ENCODE measurements at places on chromosomes 4 and X.
A peak's percentile ranks its signal among the peaks of the same experiment; 100 is the strongest.

- no peak for DNase-seq
These were observed 953.9 kb upstream of the PCDH10 start for GRCh38 chr4:132195176-132195575.

DNA sequence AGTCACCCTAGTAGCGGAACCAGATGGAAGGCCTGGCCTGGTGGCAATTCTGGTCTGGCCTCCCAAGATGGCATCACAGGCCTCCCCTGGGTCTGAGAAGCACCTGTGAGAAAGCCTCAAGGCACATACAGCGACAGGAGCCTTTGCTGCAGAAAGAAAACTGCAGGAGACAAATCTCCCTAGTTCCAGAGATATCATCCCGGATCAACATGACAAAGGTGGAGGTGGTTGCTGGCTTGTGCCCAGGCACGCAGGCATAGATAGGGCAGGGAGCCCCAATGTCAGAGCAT is 93.6 kb downstream of the BCOR start:
- no peak for DNase-seq

DNA sequence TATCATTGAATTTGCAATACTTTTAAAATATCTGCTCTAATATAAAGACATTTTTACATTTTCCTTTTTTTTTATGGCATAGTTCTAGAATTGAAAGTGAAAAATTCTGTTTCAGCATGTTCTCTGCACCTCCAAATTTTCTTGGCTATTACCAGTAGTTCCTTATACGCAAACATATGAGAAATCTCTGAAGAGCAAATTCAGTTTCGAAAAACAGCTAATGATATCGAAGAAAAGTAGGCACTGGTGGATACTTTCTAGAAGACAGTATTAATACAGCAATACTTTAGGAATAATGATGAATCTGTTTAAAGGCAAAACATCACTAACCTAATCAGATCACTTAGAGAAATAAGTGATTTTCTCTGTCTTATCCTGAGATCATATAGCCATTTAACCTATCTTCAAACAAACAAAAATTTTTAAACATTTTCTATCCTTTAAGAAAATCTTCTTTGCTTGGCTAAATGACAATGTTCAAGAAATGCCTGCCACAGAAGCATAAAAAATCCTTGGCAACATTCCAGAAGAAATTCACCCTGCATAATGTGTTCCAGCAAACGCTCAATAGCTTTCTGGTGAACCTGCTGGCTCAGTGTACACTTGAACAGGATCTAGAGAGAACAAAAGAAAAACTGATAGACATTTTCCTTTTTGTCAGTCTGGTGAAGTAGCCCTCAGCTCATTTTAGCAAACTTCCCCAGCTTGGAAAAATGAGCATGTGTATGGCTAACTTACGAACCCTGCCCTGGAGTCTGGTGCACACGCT is 51.2 kb upstream of the KLF3 start:
- DNase-seq: no peak

- no peak for DNase-seq
These were observed 29.6 kb downstream of the SMARCAD1 start for GRCh38 chr4:94237271-94237670.

GRCh38 chrX:39431893-39432292 is 630.6 kb downstream of the MID1IP1 start:
- no peak for DNase-seq

- DNase-seq: no peak
These were observed 14.1 kb downstream of the FAM149A start for GRCh38 chr4:186118582-186118981.

DNA sequence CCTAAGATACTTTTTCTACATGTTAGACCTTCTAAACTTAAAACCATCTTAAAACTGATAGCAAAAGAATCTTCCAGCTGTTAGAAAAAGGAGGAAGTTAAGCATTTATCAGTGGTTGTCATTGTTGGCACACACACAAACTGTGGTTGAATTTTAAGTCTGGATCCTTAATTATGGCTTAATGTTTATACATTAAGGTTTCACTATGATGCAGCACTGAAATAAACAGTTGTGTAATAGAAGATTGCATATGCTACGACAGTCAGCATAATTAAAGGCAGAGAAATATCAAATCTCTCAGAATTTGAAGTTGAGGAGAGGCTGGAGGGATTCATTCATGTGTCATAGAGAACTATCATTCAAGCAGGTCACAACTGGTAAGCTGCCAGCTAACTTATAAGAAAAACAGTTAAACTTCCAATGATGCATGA is 32.3 kb downstream of the ADGRA3 start:
- DNase-seq: no peak

DNA sequence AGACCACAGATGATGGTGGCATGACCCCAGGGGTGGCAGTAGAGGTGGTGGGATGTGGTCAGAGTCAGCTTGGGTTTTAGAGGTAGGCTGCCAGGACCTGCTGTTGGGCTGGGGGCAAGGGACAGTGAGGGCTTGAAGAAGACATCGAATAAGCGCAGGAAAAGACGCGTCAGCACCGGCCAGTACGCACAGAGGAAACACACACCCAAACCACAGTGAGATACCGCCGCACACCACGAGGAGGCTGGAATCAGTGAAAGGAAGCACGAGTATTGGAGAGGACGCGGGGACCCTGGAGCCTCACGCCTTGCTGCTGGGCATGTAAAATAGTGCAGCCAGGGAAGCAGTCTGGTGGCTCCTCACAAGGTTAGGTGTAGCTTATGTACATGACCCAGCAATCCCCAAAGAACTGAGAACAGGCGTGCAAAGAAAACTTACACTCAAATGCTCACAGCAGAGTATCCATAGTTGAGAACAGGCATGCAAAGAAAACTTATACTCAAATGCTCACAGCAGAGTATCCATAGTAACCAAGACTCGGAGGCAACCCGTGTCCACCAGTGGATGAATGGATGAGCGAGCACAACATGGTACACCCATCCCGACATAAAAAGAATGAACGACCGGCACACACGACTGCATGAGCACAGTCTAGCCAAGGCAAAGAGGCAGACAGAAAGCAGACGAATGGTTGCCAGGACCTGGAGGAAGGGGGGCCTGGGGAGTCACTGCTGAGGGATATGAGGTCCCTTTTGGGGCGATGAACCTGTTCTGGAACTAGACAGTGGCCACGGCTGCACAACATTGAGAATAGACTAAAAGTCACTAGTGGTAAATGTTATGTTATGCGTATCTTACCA is 13.3 kb downstream of the PDZD4 start:
- no peak for DNase-seq

GRCh38 chr4:127400731-127401346 is 231.9 kb upstream of the INTU start:
- peak; percentile 38 for DNase-seq

- DNase-seq: no peak
These were observed 15.8 kb upstream of the RBMX start for GRCh38 chrX:136896121-136896914.

- no peak for DNase-seq
These were observed 59.1 kb upstream of the MAML3 start for GRCh38 chr4:140213116-140213515.

GRCh38 chr4:141462361-141462760 is 174.0 kb upstream of the IL15 start:
- no peak for DNase-seq

DNA sequence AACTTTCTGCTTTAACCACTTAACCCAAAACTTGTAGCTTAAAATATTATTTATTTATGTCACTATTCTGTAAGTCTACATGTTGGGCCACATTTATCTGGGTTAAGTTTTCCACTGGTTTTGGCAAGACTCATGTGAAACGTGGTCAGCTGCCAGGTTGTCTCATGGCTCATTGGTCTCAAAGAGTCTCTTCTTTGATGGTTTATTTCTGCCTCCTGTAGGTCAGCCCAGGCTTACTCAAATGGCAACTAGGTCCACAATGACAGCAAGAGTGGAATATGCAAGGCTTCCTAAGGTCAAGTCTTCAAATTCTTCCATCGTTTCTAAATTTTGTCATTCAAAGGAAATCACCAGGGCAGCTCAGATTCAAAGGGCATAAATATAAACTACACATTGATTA is 828.7 kb downstream of the PCDH7 start:
- no peak for DNase-seq

- DNase-seq: no peak
These were observed 82.4 kb downstream of the MTNR1A start for GRCh38 chr4:186472948-186473347.

- DNase-seq: no peak
These were observed 33.7 kb upstream of the RP2 start for GRCh38 chrX:46803140-46803539.

DNA sequence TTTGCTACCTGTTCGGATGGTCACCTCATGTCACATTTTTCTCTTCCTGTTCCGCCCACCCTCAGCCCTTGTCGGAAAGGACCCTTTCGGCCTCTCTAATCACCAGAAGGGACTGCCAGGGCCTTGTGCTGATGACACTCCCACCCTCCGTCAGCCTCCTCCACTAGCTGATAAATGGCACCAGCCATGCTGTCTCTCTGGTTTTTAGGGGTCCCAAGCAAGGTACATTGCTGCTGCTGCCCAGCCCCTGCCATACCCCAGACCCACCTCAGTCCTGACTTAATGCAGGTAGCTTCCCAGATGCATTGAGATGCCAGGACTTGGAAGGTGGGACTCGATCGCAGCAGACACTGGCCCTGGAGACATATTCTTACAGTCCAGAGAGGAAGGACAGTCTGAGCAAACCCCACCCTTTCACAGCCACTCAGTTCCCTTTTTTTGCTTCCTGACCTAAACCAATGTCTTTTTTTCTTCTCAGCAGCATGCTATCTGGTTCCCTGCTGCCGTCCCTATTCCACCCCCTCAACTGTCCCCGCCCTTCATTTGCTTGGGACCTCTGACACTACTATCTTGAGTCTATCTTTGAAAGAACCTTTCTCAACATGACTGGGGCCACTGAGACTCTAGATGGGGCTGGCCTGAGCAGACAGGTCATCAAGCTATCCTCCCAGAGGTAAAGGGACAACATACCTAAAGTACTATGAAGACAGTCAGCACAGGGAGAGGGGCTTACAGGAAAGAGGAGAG is at the start of gene BTK:
BTK (minus strand) TSS at position 397 of the 747 bp plus-strand sequence. CDS start 10,907 bp downstream, outside the sequence.
- no peak for DNase-seq

DNA sequence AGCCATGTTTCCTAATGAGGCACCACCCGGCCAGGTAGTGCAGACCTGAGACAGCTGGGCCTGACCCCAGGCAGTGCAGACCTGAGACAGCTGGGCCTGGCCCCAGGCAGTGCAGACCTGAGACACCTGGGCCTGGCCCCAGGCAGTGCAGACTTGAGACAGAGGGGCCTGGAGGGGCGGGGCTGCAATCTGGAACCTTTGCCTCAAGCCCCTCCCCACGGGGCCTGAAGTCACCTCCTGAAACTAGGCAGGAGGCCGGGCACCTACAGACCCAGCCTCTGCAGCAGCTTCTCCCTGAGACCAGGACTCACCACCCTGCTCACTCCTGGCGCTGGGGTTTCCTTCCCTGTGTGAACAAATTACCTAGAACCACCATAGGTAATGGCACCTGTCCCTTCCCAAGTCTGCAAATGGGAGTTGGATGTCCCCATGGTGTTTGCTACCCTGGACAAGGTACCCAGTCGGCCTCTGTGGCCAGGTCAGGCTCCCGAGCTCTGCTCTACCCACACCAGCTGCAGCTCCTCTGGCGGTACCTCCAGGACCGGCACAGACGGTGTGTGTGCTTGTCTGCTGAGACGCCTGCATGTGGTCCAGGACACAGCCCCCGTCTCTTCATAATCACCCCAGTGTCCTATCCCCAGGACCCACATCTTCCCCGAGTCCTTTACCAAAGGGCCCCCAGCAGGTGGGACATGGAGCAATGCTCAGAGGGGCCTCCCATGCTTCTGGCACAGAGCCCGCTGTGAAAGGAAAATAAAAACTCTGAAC is 53.1 kb upstream of the C4orf50 start:
- DNase-seq: no peak

Data from iPS DF 19.7 (cell line).